Activated T-helper 1 cell treated with anti-CD3 and anti-CD28 coated beads, Interleukin-12 subunit alpha, Interleukin-12 subunit beta, Interleukin-2, Interleukin-4 antibody, amounts not matched to agents 30 ng/mL and 10 ng/mL and 1 ng/mL, durations not matched to agents 14 hours and 24 hours and 36 hours (primary cell): ENCODE measurements at places on chromosomes 1 and 21. TPM values are rescaled to one million over a fixed set of nuclear protein-coding genes. Genes with fewer than 3 reads are reported as not detected.

ACTN2 gene
- 0.10 TPM in 1 of 2 replicates, not detected in the other for total RNA-seq

DNA sequence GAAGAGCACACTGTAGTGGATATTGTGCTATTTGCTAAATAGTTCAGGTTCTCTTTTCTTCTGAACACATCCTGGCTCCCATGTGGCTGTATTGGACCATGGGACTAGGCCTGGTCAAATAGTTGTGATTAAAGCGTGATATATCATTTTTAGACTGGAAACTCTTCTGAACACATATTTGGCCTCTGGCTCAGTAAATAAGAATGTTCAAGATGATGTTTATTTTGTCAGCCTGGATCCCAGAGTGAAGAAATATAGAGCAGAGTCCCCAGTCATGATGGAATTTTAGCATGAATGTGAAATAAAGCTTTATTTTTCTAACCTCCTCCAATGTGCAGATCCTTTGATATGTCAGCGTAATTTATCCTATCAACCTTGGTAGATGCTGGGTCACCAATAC, 542.6 kb downstream of the ADGRL2 start:
- H3K36me3 ChIP-seq, result no peaks in the 10 kb centered on the region
- H3K27ac ChIP-seq, result no peak overlapping the region
- peaks cover 1% of the 10 kb centered on the region for H3K27me3 ChIP-seq
- H3K4me1 ChIP-seq, result no peaks in the 10 kb centered on the region

GRCh38 chr21:44718571-44718970, 7.2 kb upstream of the TSPEAR start:
- no peak overlapping the region for H3K27ac ChIP-seq
- peaks cover 60% of the 10 kb centered on the region for H3K27me3 ChIP-seq
- H3K4me1 ChIP-seq, result peaks cover 19% of the 10 kb centered on the region
- no peak overlapping the region for H3K4me3 ChIP-seq
- DNase-seq, result no peak

GIPC2 gene
- 0.05 TPM in 1 of 2 replicates, not detected in the other for total RNA-seq

- H3K36me3 ChIP-seq, result peaks cover 13% of the 10 kb centered on the region
- peaks cover 47% of the 10 kb centered on the region for H3K27me3 ChIP-seq
- peaks cover 23% of the 10 kb centered on the region for H3K4me1 ChIP-seq
- no peak overlapping the region for H3K27ac ChIP-seq
Measured at GRCh38 chr1:50978852-50979781, 9.1 kb downstream of the CDKN2C start.

RHBDL2 gene
- total RNA-seq, result not detected in 2 replicates

- no peak for DNase-seq
- H3K4me1 ChIP-seq, result peaks cover 49% of the 10 kb centered on the region
- peaks cover 36% of the 10 kb centered on the region for H3K36me3 ChIP-seq
Measured at GRCh38 chr1:229285440-229285839, 14.5 kb downstream of the RAB4A start.

DNA sequence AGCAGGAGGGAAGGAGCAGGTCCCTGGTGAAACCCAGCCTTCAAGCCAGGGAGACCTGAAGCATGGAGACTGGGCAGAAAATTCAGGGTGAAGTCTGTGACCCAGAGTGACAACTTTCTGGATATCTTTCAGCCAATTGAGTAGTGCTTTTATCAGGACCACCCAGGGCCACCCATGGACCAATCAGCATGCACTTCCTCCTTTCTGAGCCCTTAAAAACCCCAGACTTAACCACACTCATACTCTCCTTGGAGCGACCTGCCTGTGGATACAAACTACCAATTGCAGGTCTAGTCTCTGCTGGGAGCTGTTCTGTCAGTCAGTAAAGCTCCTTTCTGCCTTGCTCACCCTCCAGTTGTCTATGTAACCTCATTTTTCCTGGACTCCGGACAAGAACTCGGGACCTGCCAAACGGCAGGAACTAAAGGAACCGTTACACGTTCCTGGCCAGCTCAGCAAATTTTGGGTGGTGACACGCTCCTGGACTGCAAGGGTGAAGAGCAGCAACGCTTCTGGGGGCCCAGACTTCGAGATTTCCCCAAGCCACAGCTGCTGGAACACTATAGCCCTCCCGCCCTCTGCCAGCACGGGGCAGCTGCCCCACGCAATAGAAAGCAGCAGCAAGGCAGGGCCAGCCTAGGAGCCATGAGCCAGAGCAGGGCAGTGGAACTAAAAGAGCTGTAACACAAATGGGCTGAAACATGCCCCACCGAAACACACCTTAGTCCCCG, 1183.4 kb downstream of the AMY1C start:
- H3K27ac ChIP-seq, result no peak overlapping the region
- no peaks in the 10 kb centered on the region for H3K4me1 ChIP-seq
- no peaks in the 10 kb centered on the region for H3K27me3 ChIP-seq
- H3K36me3 ChIP-seq, result no peaks in the 10 kb centered on the region
- no peak overlapping the region for H3K4me3 ChIP-seq

DNA sequence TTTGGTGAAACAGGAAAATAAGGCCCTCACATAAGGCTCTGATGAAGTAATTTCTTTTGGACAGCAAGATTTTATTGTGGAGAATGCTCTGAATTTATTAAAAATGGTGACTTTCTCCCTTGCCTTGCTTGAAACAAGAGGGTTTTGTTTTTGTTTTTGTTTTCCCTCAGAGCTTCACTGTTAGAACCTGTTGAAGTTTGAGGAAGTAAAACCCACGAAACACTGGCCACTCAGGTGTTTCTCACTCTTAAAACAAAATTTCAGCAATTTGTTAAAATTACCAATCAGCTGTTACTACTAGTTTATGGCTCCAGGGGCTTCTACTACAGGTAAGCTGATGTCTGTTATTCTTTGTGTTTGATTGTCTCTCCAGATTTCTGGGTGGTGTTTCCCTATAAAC, 112.6 kb upstream of the B3GALT2 start:
- no peak overlapping the region for H3K27ac ChIP-seq
- H3K4me3 ChIP-seq, result no peak overlapping the region
- DNase-seq, result no peak
- no peaks in the 10 kb centered on the region for H3K4me1 ChIP-seq

- H3K27ac ChIP-seq, result no peak overlapping the region
- H3K4me1 ChIP-seq, result peaks cover 13% of the 10 kb centered on the region
Measured at GRCh38 chr1:203084588-203085527, 954 bp downstream of the MYOG start.

FAM163A gene
- not detected in 2 replicates for total RNA-seq

OLIG1 gene
- total RNA-seq, result not detected in 2 replicates
